ENCODE measurements at places on chromosomes 2 and 18.

DNA sequence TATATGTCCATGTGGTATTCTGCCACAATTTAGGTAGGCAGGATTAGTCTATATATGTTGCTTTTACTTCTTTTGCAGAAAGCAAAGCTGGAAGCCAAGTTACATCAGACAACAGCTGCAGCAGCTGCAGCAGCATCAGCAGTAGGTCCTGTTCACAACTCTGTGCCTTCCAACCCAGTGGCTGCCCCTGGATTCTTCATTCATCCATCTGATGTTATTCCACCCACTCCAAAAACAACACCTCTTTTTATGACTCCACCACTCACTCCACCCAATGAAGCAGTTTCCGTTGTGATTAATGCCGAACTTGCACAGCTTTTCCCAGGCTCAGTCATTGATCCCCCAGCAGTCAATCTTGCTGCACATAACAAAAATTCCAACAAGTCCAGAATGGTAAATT, 107.6 kb downstream of the BIRC6 start:
- no peak for DNase-seq
- H3K27me3 ChIP-seq, result no peaks in the 10 kb centered on the region
- no peak overlapping the region for H3K27ac ChIP-seq

DNA sequence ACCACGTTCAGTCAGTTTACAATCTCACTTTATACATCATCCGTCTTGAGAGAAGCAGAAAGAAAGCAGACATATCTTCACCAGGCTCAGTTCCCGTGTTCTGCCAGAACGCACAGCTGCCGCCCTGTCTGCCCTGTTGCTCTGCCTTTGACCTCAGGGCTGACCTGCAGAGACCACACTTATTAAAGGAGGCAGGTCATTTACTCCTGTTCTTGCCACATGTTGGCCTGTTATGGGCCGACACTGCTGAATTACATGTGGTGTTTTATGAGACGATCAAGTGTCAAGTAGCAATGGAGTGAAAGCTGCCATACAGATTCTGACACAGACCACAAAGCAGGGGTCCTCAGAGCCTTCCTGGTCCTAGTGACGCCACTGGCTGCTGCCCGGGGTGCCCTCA, 232.2 kb downstream of the TTC32 start:
- no peaks in the 10 kb centered on the region for H3K27me3 ChIP-seq
- H3K36me3 ChIP-seq, result no peaks in the 10 kb centered on the region
- H3K4me1 ChIP-seq, result peaks cover 10% of the 10 kb centered on the region
- no peak for DNase-seq
- no peak overlapping the region for H3K27ac ChIP-seq

DNA sequence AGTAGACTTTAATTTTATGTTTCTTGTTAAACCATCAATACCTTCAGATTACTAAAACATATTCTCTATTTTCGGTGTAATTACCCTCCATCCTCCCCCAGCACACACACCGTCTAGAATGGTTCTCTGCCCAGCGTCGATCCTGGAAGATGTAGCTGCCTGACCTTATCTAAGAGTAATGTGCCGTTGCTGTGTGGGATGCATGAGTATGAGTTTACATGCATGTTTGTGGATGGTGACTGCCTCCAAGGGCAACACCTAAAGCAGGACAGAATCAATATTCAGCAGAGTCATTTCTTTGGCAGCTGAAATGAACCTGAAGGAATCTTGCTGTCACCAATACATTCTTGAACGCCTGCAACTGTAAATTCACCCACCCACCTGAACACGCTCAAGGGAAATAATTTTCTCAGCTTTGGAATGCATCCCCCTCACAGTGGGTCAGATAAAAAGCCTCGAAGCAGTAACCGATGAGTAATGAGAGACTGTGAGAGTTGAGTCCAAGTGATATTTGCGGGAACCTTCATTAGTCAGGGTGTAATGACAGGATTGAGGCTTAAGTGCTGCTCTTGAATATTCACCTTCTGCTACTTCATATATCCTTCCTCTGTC, 155.8 kb upstream of the RND3 start:
- DNase-seq, result no peak
- no peak overlapping the region for H3K4me3 ChIP-seq
- H3K27me3 ChIP-seq, result no peaks in the 10 kb centered on the region
- H3K36me3 ChIP-seq, result no peaks in the 10 kb centered on the region
- H3K27ac ChIP-seq, result no peak overlapping the region

- no peaks in the 10 kb centered on the region for H3K36me3 ChIP-seq
- no peak overlapping the region for H3K27ac ChIP-seq
- no peaks in the 10 kb centered on the region for H3K4me1 ChIP-seq
- H3K4me3 ChIP-seq, result no peak overlapping the region
Measured at GRCh38 chr2:240287011-240287410, 146.6 kb upstream of the OTOS start.

GRCh38 chr2:153214337-153214736, 264.2 kb downstream of the RPRM start:
- no peaks in the 10 kb centered on the region for H3K4me1 ChIP-seq
- no peaks in the 10 kb centered on the region for H3K27me3 ChIP-seq
- DNase-seq, result no peak

DNA sequence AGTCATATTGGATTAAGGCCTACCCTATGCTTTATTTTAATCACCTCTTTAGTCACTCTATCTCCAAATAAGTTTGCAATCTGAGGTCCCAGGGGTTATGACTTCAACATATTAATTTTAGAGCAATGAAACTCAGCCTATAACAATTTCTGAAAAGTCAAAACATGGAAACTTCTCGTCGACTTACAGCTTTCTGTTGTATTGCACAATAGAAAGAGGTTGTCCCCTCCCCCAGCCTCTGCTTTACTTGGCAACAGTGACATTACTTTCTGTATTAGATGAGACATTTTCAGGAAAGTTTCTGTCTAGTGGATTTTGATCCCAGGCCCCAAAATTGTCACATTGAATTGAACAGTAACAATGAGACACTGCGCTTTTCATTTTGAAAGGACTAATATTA, 326.4 kb downstream of the THSD7B start:
- no peaks in the 10 kb centered on the region for H3K36me3 ChIP-seq
- H3K27me3 ChIP-seq, result no peaks in the 10 kb centered on the region
- no peak for DNase-seq
- H3K27ac ChIP-seq, result no peak overlapping the region

GRCh38 chr2:220309215-220309614, 681.8 kb downstream of the SLC4A3 start:
- DNase-seq, result no peak
- no peaks in the 10 kb centered on the region for H3K4me1 ChIP-seq
- no peaks in the 10 kb centered on the region for H3K36me3 ChIP-seq
- H3K4me3 ChIP-seq, result no peak overlapping the region
- no peak overlapping the region for H3K27ac ChIP-seq

DNA sequence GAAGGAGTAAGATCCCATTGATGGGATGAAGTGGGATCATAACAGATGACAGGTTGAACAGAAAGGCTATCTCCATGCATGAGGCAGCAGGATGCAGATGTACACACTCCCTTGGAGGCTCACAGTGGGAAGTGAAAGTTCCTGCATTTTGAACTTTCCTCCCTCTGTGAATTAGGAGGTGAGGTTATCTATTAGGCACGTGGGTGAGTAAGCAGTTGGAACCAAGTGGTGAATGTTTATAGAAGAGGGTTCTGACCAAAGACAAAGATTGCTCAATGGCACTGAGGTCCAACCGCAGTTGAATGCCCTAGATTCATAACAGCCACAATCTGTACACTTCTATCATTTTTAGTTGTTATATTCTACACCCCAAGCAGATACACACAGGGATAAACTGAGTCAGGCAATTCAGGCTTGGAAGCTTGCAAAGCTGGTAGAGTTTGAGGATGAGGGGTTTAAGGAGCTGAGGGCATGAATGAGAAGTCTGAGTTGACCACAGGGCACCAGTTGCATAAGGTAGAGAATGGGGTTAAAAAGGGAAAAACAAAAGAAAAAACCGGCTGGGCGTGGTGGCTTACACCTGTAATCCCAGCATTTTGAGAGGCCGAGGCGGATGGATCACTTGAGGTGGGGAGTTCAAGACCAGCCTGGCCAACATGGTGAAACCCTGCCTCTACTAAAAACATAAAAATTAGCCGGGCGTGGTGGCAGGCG, 7.1 kb upstream of the KCMF1 start:
- DNase-seq, result no peak
- no peaks in the 10 kb centered on the region for H3K36me3 ChIP-seq
- H3K27ac ChIP-seq, result peak overlapping the region; percentile 65
- no peak overlapping the region for H3K4me3 ChIP-seq
- H3K4me1 ChIP-seq, result peaks cover 50% of the 10 kb centered on the region

DNA sequence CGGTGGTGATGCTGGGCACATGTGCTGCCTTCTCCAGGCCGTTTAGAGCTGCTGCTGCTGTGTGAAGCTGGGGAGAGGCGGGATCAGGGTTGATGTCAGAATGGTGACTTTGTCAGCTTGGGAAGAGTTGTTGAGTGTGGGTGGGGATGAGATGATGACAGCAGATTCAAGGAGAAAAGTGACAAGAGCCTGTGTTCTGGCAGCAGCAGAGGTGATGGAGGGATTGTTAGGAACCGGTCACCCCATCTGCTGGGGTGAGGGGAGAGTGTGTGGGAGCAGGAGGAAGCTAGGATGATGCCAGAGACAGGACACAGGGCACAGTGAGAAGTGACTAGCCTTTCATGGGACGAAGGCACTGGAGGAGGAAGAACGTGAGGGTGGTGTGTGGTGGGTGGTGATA, 345.5 kb downstream of the RNF144A start:
- DNase-seq, result no peak
- no peak overlapping the region for H3K27ac ChIP-seq
- no peaks in the 10 kb centered on the region for H3K4me1 ChIP-seq

Measured in Panc1 (cell line).